ENCODE measurements at places on chromosomes 4 and X. TPM values are rescaled to one million over a fixed set of nuclear protein-coding genes. Genes with fewer than 3 reads are reported as not detected.

Gene DCAF12L2
- total RNA-seq: 0.12 TPM

Gene PRRG1
- 5.1 TPM for total RNA-seq

Gene S100P
- 32.2 TPM for total RNA-seq

Gene SMR3B
- not detected for total RNA-seq

Gene MXRA5
- total RNA-seq: not detected

Gene MAGEA3
- total RNA-seq: 2.9 TPM

Gene RAB40A
- total RNA-seq: not detected
